ENCODE measurements at places on chromosomes 13 and 19.
A peak's percentile ranks its signal among the peaks of the same experiment; 100 is the strongest.

DNA sequence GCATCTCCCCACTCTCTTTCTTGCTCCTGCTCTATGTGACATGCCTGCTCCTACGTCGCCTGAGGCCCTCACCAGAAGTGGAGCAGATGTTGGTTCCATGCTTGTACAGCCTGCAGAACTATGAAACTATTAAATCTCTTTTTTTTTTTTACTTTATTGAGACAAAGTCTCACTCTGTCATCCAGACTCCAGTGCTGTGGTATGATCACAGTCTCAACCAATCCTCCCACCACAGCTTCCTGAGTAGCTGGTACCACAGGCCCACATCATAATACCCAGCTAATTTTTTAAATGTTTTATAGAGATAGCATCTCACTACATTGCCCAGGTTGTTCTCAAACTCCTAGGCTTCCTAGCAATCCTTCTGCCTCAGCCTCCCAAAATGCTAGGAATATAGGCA lies 1067.7 kb downstream of the PCDH9 start:
- no peak for DNase-seq

- DNase-seq = no peak
These were observed 51.8 kb upstream of the GPI start for GRCh38 chr19:34313188-34313587.

GRCh38 chr19:51431124-51431523 lies 13.7 kb upstream of the SIGLEC10 start:
- DNase-seq = no peak

GRCh38 chr13:60227158-60227557 lies 63.4 kb upstream of the DIAPH3 start:
- no peak for DNase-seq

- no peak for DNase-seq
These were observed 108.6 kb downstream of the AKAP11 start for GRCh38 chr13:42380420-42381164.

- peak; percentile 63 for DNase-seq
These were observed 497.7 kb downstream of the MYO16 start for GRCh38 chr13:109126891-109127641.

DNA sequence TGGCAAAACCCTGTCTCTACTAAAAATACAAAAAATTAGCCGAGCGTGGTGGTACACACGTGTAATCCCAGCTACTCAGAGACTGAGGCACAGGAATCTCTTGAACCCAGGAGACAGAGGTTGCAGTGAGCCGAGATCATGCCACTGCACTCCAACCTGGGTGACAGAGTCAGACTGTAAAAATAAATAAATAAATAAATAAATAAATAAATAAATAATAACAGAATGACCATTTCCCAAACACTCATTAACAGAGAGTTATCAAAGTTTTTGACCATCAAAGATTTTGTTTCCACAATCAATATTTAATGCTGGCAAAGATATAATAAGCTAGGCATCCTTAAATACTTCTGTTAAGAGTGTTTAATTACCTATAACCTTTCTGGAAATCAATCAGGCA lies 299.4 kb downstream of the KCTD12 start:
- no peak for DNase-seq

- DNase-seq = peak; percentile 83
These were observed 4.2 kb upstream of the ZSCAN4 start for GRCh38 chr19:57664269-57665127.

GRCh38 chr19:4547303-4548237 lies 7.7 kb upstream of the LRG1 start:
- no peak for DNase-seq

DNA sequence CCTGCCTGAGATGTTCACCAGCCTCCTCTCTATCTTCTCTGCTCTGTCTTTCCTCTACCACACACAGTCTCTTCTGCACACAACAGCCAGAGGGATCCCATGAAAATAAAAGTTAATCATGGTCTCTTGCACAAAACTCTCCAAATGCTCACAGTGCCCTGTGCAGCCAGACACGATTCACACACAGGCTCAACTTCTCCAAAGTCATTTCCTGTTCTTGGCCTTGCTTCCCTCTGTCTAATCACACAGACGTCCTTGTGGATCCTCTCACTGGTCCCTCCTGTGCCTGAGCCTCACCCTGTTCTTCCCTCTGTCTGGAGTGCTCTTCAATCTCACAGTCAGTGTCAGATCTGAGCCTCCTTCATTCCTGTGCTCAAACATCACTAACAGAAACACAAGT lies 7.8 kb downstream of the SIGLEC12 start:
- DNase-seq = no peak

GRCh38 chr13:109385242-109385560 lies 401.2 kb downstream of the IRS2 start:
- DNase-seq = no peak

GRCh38 chr13:45490068-45490467 lies 25.3 kb downstream of the COG3 start:
- DNase-seq = no peak

- no peak for DNase-seq
These were observed 105.8 kb downstream of the COL4A1 start for GRCh38 chr13:110201114-110201513.

DNA sequence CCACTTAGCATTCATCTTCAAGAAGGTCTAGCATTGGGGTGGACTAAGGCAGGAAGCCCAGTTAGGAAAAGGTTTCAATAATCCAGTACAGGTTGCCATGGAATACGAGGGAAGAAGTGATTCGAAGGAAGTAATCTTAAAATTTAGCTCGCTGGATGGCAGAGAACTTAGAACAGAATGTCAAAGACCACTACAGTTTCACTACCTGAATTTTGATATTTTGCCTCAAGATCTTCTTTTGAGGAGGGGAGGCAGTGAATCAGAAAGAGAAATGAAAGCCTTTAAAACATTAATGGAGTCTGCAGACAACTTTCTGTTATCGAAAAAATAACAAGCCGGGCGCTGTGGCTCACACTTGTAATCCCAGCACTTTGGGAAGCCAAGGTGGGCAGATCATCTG lies 7.0 kb upstream of the RAB8A start:
- no peak for DNase-seq

DNA sequence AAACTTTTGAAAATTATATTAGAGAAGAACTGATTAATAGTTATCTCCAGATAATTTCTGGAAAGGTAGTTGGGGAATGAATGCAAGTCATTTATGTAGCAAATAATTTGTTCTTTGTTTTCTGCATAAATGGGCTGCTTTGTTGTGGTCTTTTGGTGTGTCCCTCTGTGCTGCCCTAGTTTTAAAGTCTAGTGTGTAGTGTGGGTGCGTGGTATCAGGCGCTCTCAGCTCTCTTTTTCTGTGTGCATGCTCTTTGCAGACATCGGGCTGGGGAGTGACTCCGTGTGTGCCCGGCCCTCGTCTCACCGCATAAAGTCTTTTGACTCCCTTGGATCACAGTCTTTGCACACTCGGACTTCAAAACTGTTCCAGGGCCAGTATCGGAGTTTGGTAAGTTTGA lies 94.5 kb downstream of the ARHGEF7 start:
- DNase-seq = no peak

DNA sequence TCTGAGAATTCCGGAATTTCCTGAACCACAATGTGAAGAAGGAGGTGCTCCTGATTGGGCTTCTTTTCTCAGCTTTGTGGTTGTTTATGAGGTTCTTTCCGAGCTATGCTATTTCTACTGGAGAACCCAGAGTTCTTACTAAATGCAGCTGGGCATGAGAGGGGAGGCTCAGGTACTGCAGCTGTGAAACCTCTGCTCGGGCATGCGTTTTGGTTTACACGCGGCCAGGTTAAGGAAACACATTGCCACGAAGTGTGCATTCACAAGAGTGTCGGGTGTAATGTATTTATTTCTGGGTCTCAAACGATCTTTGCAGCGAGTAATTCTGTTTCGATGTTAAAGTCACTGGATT lies 661 bp upstream of the MIR17HG start:
- DNase-seq = peak; percentile 51

DNA sequence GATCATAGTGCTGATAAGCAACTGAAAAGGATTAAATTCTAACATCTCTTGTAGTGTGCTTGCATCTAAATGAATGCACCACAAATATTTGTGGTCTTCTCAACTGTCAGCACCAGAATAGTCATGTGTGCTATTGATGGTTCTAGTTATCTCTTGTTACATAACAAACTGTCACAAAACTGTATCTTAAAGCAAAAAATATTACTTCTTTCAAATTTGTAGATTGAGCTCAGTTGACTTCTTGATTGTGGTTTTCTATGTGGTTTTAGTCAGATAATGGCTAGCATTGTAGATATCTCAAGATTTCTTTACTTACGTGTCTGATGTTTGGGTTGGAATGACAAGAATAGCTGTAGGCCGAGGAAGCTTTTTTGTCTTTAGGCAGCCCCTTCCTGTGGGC lies 431.3 kb downstream of the SLITRK6 start:
- no peak for DNase-seq

DNA sequence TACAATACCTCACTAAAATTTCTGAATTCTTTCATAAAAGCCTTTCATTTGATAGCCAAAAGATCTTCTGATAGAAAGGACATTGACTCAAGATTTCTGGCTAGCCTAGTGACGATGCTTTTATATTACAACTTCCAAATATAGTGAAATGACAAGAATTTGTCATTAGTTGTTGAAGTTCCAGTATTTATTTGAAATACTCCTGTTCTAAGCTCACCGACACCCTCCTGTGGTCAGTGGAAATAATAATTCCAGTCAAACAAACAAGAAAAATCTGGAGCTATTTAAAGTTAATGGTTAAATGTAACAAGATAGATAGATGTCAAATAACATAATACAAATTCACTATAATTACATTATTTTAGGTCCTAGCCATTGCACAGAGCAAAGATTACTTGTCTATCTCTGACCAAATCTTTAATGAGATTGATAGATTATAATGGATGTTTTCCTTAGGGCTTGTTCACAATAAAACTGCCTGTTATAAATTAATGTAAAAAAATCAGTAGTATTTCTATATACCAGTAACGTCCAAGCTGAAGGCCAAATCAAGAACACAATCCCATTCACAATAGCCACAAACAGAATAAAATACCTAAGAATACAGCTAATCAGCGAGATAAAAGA lies 195.5 kb downstream of the RGCC start:
- DNase-seq = peak; percentile 33

GRCh38 chr13:103277959-103278694 lies 211.9 kb upstream of the SLC10A2 start:
- DNase-seq = no peak

- no peak for DNase-seq
These were observed 281.4 kb downstream of the LHFPL6 start for GRCh38 chr13:39321574-39321973.

DNA sequence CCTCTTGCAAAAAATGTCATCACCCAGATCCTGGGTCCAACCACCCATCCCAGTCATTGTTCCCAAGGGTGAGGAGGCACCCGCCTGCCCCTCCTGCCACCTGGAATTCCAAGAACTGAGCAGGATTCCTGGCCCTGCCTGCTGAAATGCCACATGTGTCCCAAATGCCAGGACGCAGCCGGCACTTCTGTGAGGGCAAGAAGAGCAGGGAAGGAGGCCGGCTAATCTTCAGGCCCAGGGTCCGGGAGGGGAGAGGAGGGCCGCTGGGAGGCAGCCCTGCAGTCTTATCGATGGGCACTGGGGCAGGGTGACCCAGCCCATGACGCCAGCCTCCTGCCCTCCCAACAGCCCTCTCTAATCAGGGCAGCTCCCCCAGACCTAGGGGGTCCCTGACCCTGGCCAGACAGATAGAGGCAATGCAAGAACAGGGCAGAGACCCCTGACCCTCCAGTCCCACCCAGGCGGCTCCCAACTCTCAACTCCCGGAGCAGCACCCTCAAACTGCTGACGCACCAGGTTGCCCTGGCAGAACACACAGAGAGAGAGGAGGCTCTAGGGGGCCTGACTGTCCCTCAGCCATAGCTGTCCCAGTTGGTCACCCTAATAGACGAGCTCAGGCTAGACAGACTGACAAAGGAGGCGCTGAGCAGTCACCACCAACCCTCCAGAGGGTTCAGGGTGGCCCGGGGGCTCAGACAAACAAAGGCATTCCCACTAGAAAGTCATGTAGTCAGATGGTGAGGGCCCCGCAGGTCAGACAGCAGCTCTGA lies 1.5 kb downstream of the MFSD12 start:
- DNase-seq = no peak

- no peak for DNase-seq
These were observed 306.1 kb downstream of the DCT start for GRCh38 chr13:94173312-94173854.

DNA sequence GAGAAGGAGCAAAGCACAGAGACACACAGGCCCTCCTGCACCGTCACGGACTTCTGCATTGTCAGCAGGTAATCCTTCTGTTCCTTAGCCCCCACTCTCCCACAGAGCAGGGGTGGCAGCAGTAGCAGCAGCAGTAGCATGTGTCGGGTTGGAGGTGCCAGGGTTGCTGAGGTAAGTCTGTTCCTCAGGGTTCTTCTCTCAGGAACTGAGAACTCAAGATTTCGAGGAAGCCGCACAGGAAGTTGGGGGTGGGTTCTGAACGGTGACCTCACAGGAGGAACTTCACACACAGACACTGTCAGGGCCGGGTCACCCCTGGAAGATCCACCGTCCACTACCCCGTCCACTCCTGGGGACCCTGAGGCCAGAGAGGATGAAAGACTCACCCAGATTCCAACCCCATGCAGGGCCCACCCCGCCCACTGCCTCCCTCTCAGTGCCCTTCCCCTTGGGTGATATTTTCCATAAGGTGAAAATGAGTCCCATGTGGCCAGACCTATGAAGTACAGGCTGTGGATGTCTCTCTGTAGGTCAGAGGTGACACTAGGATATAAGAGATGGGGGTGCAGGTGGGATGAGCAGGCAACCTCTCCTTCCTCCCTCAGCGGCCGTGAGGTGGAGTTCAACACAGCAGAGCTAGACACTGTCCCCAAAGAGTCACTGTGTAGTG lies at the start of gene SIGLEC12:
Gene SIGLEC12, minus strand, starts transcription at position 207 of the 670 bp plus-strand sequence. Its CDS starts 67 bp downstream, at position 140.
- DNase-seq = no peak

DNA sequence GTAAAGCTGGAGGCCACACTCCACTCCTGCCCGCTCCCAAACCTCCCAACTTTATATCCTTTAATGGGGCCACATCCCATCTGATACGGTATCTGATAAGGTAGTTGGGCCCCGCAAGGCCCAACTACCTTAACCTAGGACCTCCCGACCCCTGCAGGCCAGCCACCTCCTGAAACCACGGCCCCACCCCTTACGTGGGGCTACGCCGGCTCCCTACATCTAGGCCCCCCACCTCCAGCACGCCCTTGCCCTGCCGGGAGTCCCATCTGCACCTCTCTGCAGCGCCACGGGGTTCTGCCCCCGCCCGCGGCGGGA lies 2.2 kb downstream of the IGFLR1 start:
- peak; percentile 25 for DNase-seq

- no peak for DNase-seq
These were observed 11.3 kb downstream of the DCAF15 start for GRCh38 chr19:13963603-13964105.

- no peak for DNase-seq
These were observed 1403.5 kb downstream of the PCDH9 start for GRCh38 chr13:65826657-65827056.

DNA sequence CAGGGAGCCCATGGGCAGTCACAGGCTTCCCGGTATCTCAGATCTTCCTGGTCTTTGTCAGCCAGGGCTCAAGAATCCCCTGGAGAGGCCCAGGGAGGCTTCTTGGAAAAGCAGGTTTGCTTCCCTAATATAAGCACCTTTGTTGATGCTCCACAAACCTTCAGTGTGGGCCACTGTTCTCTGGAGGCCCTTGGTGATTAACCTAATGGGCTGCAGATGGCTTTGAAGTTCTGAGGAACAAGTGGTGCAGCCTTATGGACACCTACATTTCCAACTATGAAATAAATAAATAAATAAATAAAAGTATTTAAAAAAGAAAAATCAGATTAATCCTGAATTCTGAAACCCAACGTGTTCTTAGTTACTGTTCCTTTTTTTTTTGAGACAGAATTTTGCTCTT lies at the start of gene BSPH1:
Gene BSPH1, minus strand, starts transcription at position 101 of the 400 bp plus-strand sequence. Its CDS starts 89 bp downstream, at position 12.
- no peak for DNase-seq

- DNase-seq = no peak
These were observed 12.2 kb downstream of the LAIR1 start for GRCh38 chr19:54352546-54352945.
